Ovary (tissue), 10 donors: ENCODE measurements at places on chromosomes 5 and 9.
A peak's percentile ranks its signal among the peaks of the same experiment; 100 is the strongest.

DNA sequence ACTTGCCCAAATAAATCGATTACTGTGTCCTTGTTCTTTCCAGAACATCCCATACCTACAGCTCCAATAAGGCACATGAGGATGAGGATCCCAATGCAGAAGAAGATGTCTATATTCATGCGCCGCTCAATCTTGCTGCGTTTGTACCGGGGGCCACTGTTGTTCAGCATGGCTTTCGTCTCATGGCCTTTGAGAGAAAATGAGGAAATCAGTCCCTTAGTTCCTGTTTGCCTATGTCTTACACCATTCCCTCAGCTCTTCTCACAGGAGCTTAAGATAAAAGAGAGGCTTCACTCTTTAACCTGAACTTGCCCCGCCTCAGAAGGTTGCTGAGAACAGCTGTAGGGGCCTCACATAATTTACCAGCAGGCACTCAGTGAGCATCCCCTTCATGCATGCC, 211.6 kb downstream of the ATP10B start:
- no peaks in the 10 kb centered on the region for H3K4me1 ChIP-seq
- no peaks in the 10 kb centered on the region for H3K27me3 ChIP-seq
- no peaks in the 10 kb centered on the region for H3K36me3 ChIP-seq
- no peak overlapping the region for H3K4me3 ChIP-seq
- H3K27ac ChIP-seq = no peak overlapping the region

DNA sequence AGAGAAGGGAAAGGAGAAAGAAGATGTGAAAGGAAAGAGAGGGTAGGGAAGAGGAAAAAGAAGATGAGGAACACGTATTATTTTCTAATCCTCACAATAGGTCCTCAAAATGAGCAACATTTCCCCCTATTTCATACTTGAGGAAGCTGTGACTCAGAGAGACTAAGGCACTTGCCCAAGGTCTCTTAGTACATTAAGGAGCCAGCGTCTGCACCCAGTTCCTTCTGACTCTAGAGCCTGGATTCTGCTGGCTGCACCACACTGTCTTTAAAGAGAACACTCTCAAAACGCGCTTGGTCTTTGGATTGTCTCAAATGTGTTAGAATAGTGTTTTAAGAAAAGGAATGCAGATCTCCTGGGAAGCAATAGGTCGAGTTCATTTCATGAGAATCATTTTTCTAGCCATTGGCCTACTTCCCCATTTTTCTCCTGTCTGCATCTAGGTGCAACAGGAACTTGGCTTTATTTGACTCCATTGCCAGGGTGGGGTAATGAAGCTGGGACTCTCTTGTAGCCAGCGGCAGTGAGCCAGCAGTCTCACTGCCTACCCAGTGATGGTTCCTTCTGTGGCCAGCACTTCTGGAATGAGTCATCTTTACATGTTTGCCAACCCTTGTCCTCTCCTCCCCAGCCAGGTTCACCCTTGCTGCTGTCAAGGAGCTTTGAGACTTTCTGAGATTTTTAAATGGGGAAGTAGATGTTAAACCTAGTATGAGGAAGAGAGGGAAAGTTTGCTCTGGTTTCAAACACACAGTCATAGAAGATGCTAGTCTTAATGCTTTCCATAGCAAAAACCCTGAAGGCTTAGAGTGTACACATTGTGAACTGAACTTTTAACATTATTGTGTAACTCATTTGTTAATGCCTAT, 82.7 kb downstream of the DOCK8 start:
- no peak overlapping the region for H3K27ac ChIP-seq
- H3K27me3 ChIP-seq = no peaks in the 10 kb centered on the region
- no peaks in the 10 kb centered on the region for H3K4me1 ChIP-seq
- no peak for DNase-seq

GRCh38 chr9:113886466-113886865, 10.4 kb downstream of the ZNF618 start:
- no peaks in the 10 kb centered on the region for H3K27me3 ChIP-seq
- H3K4me3 ChIP-seq = peak overlapping the region; percentile 23
- no peak for DNase-seq
- peak overlapping the region; percentile 39 for H3K27ac ChIP-seq
- peaks cover 22% of the 10 kb centered on the region for H3K4me1 ChIP-seq

GRCh38 chr9:78406933-78407332, 110.0 kb downstream of the PSAT1 start:
- H3K4me1 ChIP-seq = no peaks in the 10 kb centered on the region
- no peak overlapping the region for H3K27ac ChIP-seq
- H3K27me3 ChIP-seq = no peaks in the 10 kb centered on the region
- H3K36me3 ChIP-seq = no peaks in the 10 kb centered on the region
- no peak overlapping the region for H3K4me3 ChIP-seq
- no peak for DNase-seq
